AG04450 (cell line): ENCODE measurements at places on chromosomes 4 and X.

- DNase-seq, result no peak
Measured at GRCh38 chr4:61533140-61533539, 333.0 kb downstream of the ADGRL3 start.

DNA sequence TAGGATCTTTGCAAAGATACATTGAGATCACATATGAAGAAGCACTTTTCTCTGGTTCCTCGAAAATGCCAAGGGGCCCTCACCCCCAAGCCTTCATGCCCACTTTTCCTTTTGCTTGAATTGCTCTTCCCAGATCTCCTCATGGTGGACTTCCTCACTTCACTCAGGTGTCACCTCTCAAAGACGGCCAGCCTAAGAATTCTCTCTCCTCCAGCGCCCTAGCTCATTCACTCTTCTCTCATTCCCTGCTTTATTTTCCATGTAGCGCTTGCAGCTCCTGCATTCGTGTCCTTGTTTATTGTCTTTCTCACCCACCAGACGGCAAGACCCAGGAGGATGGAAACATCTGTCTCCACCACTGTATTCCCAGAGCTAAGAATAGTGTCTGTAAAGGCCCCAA, 32.9 kb downstream of the CCKAR start:
- no peak for DNase-seq

DNA sequence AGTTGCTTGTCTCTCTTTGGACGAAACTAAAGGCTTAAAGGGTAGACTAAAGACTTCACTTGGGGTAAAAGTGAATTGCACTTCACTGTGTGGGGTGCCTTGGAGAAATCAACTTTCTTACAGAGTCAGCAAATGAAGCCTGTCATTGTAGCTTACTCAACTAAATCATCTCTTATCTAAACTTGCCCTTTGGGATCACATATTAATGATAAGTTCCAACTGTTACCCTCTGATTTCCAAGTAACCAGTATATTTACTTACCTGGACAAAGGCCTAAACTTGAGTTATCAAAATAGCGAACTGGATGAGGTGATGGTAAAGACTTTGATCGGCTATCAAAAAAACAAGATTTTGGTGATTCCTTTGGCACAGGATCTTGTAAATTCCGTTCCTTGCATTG, 8.9 kb upstream of the BDH2 start:
- DNase-seq, result no peak

DNA sequence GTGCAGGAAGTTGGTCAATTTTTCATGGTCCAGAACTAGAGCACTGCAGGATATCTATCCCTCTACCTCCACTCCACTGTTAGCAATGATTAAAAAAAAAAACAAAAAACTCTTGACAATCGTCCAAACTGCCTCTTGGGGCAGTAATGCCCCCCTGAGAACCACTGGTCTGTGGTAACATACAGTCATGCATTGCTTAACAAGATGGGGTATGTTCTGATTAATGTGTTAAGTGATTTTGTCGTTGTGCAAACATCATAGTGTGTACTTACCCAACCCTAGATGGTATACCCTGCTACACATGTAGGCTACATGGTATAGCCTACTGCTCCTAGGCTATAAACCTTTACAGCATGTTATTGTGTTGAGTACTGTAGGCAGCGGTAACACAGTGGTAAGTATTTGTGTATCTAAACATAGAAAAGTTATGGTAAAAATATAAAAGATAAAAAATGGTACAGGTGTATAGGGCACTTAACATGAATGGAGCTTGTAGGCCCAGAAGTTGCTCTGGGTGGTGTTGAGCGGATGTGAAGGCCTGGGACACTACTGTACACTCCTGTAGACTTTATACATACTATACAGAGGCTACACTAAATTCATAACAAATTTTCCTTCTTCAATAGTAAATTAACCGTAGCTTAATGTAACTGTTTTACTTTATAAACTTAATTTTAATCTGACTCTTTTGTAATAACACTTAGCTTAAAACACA, 34.1 kb downstream of the ART3 start:
- DNase-seq, result no peak

- DNase-seq, result peak; percentile 85
Measured at GRCh38 chr4:6716018-6716911, at the start of gene BLOC1S4. BLOC1S4 (plus strand) TSS chr4:6716174; CDS start chr4:6716210, 36 bp downstream.

- DNase-seq, result no peak
Measured at GRCh38 chrX:48937054-48937907, 18.5 kb upstream of the PIM2 start.

DNA sequence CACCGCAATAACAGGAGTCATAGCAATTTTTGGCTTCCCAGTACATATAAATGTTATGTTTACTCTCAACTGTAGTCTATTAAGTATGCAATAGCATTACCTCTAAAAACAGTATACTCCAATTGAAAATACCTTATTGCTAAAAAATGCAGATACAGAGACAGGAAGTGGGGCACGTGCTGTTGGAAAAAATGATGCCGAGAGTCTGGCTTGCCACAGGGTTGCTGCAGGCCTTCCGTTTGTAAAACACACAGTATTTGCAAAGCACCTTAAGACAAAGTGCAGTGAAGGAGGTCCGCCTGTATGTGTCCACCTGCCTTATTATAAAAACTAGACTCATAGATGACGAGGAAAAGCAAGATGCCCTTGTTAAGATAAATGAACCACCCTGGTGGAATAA, 23.5 kb downstream of the CD99 start:
- no peak for DNase-seq

DNA sequence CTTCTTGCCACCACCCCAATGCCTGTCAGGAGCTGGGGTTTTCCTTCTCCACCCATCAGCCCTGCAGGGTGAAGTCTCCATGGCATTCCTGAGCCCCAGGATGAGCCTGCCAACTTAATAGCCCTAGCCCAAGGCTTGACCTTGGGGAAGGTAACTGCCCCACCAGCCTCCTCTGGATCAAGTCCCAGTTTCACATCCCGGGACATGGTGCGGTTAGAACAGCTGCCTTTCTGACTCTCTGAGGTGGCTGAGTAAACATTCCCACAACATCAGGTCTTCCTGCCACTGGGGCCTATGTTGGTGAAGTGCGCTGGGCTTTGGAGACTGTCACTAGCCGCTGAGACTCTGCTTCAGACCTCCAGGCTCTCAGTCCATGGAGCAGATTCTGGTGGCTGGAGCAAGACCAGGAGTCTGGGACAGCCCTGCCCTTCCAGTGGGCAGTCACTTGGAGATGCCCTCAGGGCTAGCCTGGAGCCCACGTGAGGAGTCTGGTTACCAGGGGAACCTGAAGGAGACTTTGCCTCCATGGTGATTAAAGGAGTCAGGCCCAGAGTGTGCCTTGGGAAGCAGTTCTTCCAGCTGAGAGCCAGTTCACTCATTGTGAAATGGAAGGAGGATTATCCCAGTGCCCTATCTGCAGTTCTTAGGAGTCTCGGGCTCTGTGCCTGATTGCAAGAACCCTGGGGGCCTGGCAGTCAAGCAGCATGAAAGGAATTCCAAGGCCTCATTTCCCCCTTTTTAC, 56.8 kb downstream of the SMIM20 start:
- no peak for DNase-seq

DNA sequence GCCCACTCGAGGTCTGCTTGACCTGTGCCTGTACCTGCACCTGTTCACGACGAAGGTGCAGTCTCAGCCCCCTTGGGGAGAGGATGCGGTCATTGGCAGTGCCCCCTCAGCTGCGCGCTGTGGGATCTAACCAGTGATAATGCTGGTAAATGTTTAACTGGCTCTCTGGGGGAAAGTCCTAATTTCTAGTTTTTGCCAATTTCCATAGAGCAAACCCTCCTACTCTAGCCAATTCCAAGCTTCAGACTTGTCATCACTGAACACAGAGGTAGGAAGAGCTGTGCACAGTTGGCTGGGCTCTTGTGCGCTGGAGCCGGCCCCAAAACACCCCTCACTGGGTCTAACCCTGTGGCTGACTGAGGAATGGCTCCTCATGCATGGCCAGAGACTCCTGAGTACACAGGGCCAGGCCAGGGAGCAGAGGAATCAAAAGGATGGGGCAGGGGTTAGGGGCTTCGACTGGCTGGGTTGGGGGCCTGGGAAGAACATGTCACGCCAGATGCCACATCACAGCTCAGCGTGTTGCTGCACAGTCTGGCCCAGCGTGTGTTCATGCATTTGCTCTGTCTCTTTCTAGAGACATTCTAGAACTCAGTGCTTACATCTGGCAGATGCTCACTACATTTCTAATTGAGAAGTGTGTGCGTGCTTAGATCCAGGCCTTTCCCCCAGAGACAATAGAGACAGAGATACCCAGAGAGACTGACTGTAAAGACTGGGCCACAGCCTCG, 270.8 kb downstream of the BCOR start:
- DNase-seq, result no peak

DNA sequence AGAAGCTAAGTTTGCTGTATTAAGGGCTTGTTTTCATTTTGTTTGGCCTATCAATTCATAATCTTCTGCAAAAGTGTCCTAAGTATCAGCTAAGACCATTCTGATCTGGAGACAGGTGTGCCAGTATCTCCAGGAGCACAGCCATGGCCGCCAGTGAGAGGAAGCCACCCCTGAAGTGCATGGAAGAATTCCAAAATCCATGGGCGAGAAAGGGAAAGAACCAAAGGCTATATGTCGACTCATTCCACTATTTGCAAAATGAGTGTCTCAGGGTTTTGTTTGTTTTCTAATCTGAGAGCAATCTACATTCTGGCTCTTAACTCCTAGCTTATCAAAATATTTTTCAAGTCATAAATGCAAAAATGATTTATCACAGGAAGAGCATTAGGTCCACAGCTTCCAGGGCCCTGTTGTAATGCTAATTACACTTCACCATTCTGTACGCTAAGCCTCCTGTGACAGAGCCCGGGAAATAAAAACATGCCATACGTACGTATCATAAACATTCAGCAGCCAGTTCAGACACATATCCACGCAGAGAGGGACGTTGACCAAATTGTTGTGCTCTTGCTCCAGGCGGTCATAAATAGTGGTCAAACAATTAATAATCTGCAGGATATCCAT, 137.3 kb upstream of the FTHL17 start:
- DNase-seq, result no peak

DNA sequence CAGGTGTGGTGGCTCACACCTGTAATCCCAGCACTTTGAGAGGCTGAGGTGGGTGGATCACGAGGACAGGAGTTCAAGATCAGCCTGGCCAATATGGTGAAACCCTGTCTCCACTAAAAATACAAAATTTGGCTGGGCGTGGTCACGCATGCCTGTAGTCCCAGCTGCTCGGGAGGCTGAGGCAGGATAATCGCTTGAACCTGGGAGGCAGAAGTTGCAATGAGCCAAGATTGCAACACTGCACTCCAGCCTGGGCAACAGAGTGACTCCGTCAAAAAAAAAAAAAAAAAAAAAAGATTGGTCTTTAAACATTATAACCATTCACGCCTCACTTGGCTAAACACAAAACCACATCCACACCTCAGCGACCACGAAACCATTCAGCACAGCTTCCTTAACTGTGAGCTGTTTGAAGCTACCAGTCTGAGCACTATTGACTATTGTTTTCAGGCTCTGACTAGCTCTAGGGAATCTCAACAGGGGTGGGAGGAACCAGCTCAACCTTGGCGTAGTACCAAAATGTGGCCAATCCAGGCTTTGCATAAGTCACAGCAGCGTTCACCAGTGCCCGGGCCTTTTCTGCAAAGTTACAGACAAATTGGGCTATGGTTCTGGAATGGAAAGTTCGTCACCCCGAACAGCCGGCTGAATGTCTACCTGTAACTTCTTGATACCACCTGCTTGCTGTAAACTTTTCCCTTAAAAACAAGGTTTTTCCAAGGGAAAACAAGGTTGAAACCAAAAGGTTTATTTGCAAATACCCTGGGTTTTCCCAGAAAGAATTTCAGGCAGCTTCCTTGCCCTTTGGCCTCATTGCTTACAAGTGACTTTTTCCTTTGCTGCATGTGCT, 73.6 kb upstream of the DHX15 start:
- DNase-seq, result no peak

DNA sequence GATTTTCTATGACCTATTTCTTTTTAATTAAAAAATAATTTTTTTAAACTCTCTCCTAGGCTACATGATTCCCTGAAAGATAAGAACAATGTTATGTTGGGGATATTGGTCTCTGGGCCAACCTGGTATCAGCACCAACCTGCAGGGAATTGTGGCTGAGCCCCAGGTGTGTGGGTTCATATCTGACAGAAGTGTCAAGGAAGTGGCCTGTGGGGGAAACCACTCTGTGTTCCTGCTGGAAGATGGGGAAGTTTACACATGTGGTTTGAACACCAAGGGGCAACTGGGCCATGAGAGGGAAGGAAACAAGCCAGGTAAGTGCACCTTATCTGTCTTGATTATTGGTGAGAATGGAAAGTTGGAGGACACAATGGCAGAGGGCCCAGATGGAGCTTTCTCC, 13.5 kb downstream of the HERC3 start:
- DNase-seq, result no peak

DNA sequence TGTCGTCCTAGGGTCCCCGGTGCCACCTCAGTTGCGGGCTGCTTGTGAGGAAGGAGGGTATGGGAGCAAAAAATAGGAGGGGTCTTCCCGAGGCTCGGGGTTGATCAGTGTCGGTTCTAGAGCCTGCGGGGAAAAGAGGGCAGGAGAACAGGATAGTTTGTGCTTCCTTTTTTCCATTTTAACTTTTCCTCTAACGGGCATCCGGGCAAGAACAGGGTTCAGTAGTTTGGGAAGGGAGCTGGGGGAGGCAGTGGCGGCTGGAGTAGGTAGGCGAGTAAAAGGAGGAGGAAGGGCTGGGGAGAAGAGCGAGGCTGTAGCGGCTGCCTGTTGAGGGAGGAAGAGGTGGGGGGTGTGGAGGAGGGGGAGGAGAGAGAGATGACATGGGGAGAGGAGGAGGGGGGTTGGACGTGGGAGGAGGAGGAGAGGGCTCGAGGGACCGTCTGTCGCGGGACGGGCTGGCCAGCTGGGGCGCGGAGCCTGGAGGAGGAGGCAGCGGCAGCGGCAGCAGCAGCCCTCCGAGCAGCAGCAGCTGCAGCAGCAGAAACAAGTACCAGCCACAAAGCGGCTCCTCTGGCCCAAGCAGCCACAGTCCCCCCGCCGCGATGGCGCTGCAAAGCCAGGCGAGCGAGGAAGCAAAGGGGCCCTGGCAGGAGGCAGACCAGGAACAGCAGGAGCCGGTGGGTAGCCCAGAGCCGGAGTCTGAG, at the start of gene SLC16A2:
TSS of gene SLC16A2 (plus strand) at position 458 of the 704 bp plus-strand sequence. CDS start at position 603, 145 bp downstream.
- peak; percentile 49 for DNase-seq

DNA sequence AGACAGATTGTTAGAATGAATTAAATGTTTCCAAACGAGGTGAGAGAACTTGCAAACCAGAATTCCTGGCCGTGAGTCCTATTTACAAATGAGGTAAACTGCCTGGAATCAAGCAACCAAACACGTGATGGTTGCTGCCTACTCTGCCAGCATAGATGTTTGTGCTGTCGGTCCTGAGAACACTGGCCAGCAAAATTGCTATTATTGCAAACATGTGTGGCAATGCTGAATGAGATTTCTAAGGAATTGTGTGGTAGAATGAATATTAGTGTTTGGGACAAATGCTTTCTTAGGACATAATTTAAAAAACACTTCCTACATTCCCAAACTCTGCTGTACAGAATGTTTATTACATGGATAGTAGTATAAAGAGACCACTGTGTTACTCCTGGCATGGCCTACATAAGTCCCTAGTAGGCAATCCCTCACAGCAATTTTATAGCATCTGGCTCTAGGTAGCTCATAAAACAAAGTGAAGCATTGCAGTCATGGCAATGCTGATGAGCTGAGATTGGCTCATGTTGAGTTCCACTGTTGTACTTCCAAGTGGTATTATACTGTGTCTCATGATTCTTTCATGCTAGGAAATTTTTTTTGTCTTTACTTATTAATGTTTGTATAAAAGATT, 605.2 kb upstream of the EPHA5 start:
- no peak for DNase-seq

- no peak for DNase-seq
Measured at GRCh38 chr4:182724414-182724813, 192.8 kb downstream of the DCTD start.

GRCh38 chr4:86582410-86582809, 11.7 kb upstream of the PTPN13 start:
- no peak for DNase-seq

GRCh38 chr4:165921546-165921945, 48.5 kb downstream of the TLL1 start:
- DNase-seq, result no peak
